ENCODE measurements at places on chromosomes 3 and 15.

GRCh38 chr3:71384388-71384787, 199.1 kb downstream of the FOXP1 start:
- DNase-seq: no peak

DNA sequence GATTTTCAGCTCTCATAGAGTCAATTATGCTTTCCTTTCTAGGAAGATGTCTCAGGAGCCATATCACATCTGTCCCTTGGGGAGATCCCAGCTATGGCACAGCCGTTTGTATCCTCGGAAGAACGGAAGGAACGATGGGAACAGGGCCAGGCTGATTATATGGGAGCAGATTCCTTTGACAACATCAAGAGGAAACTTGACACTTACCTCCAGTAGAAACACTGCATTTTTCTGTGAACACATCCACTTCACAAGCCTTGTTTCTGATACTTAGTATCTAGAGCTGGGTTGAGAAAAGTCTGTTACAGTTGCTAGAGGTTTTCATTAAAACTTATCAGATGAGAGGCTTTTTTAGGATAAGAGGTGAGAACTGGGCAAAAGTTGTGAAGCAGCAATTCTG, 35.4 kb downstream of the GYG1 start:
- no peak for DNase-seq

- DNase-seq: peak; percentile 78
Observed at GRCh38 chr3:131033480-131034080, 6.9 kb downstream of the NEK11 start.

DNA sequence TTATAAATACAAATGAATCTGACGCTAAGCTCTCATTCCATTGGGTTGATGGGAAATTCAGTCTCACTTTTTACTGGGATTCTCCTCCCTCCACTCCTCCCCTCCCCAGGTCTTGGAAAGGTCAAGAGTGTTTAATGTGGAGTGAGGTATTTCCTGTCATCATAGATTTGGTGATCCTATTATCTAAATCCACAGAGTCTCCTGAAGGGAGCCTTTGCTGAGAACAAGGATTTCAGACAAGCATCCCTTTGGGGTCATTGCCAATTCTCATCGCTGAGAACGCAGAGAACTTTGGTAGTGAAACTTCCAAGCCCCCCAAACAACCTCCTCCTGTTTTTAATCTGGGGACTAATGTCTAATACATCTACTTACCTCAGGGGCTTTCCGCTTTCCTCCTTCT, 297.9 kb downstream of the OTOL1 start:
- no peak for DNase-seq

- DNase-seq: no peak
Observed at GRCh38 chr15:48913141-48913540, 35.2 kb downstream of the EID1 start.

- DNase-seq: no peak
Observed at GRCh38 chr15:55320963-55321362, 1.9 kb downstream of the PIGB start.

GRCh38 chr3:17795711-17796110, 53.3 kb upstream of the TBC1D5 start:
- no peak for DNase-seq

DNA sequence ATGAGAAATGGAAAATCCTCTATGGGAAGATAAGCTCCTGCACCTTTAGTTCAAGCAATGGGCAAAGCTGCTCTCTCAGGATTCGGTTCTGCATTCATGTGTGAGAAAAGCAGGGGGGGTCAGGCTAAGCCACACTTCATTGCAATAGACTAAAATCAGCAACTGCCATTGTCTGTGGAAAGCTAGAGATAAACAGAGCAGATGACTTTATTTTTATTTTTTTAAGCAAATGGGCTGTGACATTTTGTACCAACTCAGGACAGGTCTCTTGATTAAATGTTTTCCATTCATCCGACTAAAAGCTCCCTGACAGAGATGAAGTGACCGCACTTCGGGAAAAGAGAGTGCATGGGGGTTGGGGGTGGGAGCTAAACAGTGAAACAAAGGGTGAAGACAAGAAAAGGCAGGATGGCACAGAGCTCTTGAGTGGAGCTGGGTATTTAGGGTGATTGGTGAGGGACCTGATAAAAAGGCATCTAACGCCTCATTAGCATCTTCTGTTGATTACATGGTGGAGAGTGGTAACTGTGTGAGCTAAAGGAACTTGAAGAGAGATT, 987.4 kb downstream of the TUSC7 start:
- no peak for DNase-seq
